Omental fat pad (tissue), 4 donors: ENCODE measurements at places on chromosomes 4 and X. TPM values are rescaled to one million over a fixed set of nuclear protein-coding genes. Genes with fewer than 3 reads are reported as not detected.

DNA sequence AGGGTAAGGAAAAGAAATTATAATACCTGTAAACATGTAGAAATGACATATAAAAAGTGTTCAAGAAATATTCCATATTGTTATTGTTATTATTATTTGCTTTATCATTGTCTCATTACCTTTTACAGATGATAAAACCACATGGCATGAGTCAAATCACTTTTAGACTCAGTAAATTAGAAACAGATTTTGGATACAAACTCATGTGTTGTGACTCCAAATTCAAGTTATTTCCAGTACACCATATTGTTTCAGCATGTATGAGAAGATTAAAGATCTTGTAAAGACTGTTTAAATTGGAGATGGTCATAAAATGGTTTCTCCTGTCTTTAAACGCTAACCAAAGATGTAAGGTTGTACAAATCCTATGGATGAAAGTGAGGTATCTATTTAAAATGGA, 18.1 kb downstream of the PPP1R2C start:
- no peak for DNase-seq

- DNase-seq = no peak
Observed at GRCh38 chrX:101488796-101489195, 3.5 kb downstream of the ARMCX4 start.

GRCh38 chr4:36224972-36225903, 19.1 kb downstream of the ARAP2 start:
- DNase-seq = no peak

The GPR173 gene
- total RNA-seq = 1.9 TPM

The DIPK2B gene
- 50.3 TPM for total RNA-seq

The H2BW2 gene
- total RNA-seq = not detected

The NDP gene
- total RNA-seq = not detected
